Lung (tissue), 17 donors: ENCODE measurements at places on chromosomes 16 and 17.

DNA sequence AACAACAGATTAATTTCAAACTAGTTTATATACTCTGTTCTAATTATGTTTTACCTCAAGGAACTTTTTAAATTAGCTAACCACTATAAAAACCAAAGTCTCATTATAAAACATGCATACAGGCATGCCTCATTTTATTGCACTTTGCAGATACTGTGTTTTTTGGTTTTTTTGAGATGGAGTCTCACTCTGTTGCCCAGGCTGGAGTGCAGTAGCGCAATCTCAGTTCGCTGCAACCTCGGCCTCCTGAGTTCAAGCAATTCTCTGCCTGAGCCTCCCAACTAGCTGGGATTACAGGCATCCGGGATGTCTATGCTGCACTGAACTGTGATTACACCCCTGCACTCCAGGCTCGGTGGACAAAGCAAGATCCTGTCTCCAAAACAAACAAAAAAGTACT lies 8.8 kb upstream of the JPT1 start:
- no peak for DNase-seq

- no peak for DNase-seq
These were observed 18.3 kb downstream of the BCAS3 start for GRCh38 chr17:60695960-60696359.

GRCh38 chr17:47287068-47287467 lies 33.4 kb downstream of the ITGB3 start:
- no peak for DNase-seq

DNA sequence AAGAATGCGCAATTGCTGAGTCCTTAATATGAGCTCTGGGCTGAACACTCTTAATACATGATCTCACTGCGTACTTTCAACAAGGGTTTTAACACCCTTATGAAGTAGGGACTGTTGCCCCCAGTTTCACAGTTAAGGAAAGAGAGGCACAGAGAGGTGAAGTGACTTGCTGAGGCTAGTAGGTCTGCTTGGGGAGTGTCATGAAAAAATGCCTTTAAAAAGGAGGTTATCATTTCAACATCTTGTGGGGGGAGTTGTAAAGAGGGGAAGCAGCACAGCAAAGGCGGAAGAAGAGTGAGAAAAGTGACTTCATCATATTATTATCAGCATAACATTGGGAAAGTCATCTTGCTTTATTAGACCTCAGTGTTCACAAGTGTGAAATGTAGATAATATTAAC lies 2.1 kb downstream of the CCL4L2 start:
- DNase-seq, result no peak

DNA sequence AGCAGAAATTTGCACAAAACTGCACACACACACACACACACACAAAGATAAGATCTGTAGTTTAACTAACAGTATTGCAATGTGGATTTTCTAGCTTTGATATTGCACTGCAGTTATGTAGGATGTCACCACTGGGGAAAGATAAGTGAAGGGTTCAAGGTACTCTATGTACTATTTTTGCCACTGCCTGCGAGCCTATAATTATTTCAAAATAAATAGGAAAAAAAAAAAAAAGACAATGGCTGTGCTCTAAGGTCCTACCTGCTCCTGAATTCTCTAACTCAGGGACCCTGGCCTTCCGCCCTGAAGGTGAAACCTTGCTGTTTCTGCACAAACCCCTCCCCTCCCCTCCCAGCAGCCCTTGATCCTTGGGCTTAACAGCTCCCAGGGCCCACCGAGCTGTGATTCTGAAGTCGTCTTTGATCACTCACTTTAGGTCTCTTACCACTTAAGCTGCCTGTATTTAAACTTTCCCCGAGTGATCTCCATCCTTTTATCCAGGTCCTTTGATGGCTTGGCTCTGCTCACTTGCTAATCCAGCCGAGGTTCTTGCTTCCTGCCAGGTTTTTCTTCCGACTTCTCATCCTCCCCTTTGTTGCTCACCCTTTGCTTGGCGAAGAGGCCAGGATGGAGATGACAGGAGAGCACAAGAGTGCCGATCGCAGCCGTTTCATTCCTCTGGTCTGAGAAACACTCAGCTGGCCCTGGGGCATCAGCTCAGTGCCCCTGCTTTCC lies 37.7 kb downstream of the TMEM114 start:
- DNase-seq, result no peak
